ENCODE measurements at places on chromosomes 12 and 14.

GRCh38 chr12:5487948-5488625 lies 56.2 kb downstream of the NTF3 start:
- DNase-seq: no peak

GRCh38 chr12:64840119-64840518 lies 15.7 kb downstream of the TBC1D30 start:
- DNase-seq: no peak

GRCh38 chr12:95548539-95549391 lies 2.5 kb downstream of the USP44 start:
- no peak for DNase-seq

- DNase-seq: no peak
Measured at GRCh38 chr14:104664107-104664506, 25.3 kb upstream of the INF2 start.

- no peak for DNase-seq
Measured at GRCh38 chr12:23474438-23474976, 475.0 kb downstream of the SOX5 start.

All from NCI-H1694 (cell line).